ENCODE measurements at places on chromosomes 5 and 9.

DNA sequence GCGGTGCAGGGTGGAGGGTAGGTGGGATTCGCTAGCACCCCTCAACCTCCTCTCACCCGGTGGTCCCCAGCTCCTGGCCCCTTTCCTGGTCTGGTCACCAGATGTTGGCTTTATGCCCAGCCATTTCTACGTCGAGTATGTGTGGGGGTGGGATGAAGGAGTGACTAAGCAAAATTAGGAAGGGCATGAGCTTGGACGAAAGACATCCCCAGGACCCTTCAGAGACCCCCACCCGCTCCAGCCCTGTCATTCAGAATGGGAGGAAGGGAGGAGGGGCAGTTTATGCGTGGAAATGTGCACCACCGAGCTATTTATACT is 742 bp downstream of the BHMT2 start:
- no peak for DNase-seq

GRCh38 chr5:34914671-34915138 is 599 bp downstream of the RAD1 start:
- no peak for DNase-seq

DNA sequence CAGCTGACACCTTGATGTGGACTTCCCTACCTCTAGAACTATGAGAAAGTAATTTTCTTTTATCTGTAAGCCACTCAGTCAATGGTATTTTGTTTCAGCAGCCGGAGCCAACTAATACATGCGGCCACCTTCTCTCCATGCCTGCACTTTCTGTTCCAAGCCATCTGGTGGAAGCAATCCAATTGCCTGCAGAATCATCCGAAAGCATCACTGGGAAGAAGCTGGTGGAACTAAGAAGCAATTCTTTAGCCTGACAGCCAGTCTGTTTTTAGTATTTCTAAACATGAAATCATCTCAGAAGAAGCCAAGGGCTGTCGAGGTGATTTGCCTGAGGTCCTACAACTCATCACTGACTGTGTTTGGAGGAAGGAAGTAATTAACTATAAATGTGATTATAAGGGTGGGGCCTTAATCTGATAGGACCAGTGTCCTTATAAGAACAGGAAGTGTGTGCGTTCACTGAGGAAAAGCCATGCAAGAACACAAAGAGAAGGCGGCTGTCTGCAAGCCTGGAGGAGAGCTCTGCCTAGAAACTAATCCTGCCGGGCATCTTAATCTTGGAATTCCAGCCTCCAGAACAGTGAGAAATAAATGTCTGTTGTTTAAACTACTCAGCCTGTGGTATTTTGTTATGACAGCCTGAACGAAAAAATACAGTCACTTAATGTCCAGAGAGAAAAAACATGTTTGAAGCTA is 49.1 kb downstream of the NXNL2 start:
- DNase-seq, result no peak

DNA sequence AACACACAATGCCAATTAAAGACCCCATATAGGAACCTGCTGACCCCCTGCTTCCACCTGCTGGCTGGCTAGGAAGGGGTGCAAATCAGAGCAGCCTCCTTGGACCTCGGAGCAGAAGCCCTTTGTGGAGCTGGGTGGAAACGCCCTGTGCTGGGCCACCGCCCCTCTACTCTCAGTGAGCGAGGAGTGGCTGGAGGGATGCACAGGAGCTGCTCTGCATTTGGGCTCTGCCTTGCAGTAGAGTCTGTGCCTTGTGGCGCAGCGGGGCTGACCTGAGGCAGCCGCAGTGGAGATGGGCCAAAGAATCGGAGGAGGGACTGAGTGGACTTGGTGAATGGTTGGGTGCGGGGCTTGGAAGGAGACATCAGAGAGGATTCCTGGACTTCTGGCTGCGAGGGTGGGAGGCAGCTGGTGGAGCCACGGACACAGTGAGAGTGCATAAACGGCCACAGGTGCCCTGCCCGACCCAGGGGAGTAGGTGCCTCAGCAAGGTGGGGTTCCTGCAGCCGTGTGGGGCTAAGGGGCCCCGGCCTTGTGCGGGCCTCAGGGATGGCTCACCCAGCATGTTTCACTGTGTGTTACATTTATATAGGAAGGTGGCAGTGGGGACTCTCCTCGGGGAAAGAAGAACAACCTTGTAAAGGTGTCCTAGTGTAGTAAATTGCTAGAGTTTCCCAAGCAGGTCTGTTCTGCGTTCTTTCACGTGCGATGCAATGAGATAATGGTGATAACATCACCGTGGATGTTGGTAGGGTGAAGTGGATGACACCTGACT is 14.1 kb upstream of the IRX4 start:
- DNase-seq, result no peak

- DNase-seq, result no peak
These were observed 4.8 kb upstream of the TTC23L start for GRCh38 chr5:34833976-34834793.

DNA sequence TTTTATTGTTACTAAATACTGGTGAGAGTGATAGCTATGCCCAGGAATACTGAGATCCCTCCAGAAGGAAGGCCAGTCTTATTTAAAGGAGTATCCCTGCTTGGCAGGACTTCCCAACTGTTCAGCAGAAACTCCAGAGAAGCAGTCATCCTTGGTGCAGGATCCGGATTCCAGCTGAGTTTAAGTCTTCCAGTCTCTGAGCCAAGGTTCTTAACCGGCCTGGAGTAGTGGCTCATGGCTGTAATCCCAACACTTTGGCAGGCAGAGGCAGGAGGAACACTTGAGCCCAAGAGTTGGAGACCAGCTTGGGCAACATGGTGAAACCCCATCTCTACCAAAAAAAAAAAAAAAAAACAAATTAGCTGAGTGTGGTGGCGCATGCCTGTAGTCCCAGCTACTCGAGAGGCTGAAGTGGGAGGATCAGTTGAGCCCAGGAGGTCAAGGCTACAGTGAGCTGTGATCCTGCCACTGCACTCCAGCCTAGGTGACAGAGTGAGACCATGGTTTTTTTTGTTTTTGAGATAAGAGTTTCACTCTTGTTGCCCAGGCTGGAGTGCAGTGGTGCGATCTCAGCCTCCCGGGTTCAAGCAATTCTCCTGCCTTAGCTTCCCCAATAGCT is 7.6 kb downstream of the NAIF1 start:
- no peak for DNase-seq

All from activated CD4-positive, CD25-positive, alpha-beta regulatory T cell (primary cell).